ENCODE measurements at places on chromosomes 1 and 21. TPM values are rescaled to one million over a fixed set of nuclear protein-coding genes. Genes with fewer than 3 reads are reported as not detected.

The HUNK gene
- 7.8 TPM for polyA plus RNA-seq

The CLCA4 gene
- not detected for polyA plus RNA-seq

GRCh38 chr1:198669023-198669698, 30.3 kb downstream of the PTPRC start:
- H3K27me3 ChIP-seq, result no peaks in the 10 kb centered on the region
- no peak overlapping the region for H3K4me3 ChIP-seq
- no peak overlapping the region for H3K27ac ChIP-seq
- no peaks in the 10 kb centered on the region for H3K36me3 ChIP-seq
- no peaks in the 10 kb centered on the region for H3K4me1 ChIP-seq

GRCh38 chr1:235599536-235599935, 50.0 kb downstream of the GNG4 start:
- H3K4me3 ChIP-seq, result no peak overlapping the region
- no peaks in the 10 kb centered on the region for H3K27me3 ChIP-seq
- no peak for DNase-seq
- peaks cover 8% of the 10 kb centered on the region for H3K36me3 ChIP-seq

- DNase-seq, result peak; percentile 40
- no peaks in the 10 kb centered on the region for H3K4me1 ChIP-seq
- no peaks in the 10 kb centered on the region for H3K36me3 ChIP-seq
- H3K27me3 ChIP-seq, result no peaks in the 10 kb centered on the region
Observed at GRCh38 chr21:35256468-35256988, 207.4 kb upstream of the RUNX1 start.

The PFKL gene
- 150 TPM for polyA plus RNA-seq

GRCh38 chr1:9605946-9606455, 17.3 kb downstream of the TMEM201 start:
- no peak overlapping the region for H3K4me3 ChIP-seq
- peaks cover 99% of the 10 kb centered on the region for H3K36me3 ChIP-seq
- DNase-seq, result no peak
- no peaks in the 10 kb centered on the region for H3K27me3 ChIP-seq
- no peak overlapping the region for H3K27ac ChIP-seq
- H3K4me1 ChIP-seq, result peaks cover 22% of the 10 kb centered on the region

- peaks cover 93% of the 10 kb centered on the region for H3K36me3 ChIP-seq
- H3K4me3 ChIP-seq, result no peak overlapping the region
- DNase-seq, result no peak
- no peak overlapping the region for H3K27ac ChIP-seq
- no peaks in the 10 kb centered on the region for H3K27me3 ChIP-seq
Observed at GRCh38 chr21:45530423-45531113, 11.7 kb downstream of the SLC19A1 start.

DNA sequence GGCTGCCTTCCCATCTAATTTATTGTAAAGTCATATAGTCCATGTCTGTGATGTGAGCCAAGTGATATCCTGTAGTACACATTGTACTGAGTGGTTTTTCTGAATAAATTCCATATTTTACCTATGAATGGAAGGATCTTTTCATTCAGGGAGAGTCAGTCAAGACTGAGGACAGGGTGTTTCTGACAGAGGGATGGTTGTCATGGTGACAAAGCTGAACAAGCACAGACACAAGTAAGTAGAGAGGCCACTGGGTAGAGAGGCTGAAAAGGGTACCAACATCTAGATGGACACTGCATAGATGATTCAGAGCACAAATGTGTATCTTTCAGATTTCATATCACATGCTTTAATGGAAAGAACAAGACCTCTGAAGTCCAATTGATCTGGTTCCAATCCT, 22.6 kb upstream of the IL20 start:
- H3K27me3 ChIP-seq, result no peaks in the 10 kb centered on the region
- peak; percentile 51 for DNase-seq
- H3K4me3 ChIP-seq, result no peak overlapping the region
- H3K36me3 ChIP-seq, result no peaks in the 10 kb centered on the region
- H3K27ac ChIP-seq, result no peak overlapping the region

The TRAF5 gene
- 8.9 TPM for polyA plus RNA-seq

DNA sequence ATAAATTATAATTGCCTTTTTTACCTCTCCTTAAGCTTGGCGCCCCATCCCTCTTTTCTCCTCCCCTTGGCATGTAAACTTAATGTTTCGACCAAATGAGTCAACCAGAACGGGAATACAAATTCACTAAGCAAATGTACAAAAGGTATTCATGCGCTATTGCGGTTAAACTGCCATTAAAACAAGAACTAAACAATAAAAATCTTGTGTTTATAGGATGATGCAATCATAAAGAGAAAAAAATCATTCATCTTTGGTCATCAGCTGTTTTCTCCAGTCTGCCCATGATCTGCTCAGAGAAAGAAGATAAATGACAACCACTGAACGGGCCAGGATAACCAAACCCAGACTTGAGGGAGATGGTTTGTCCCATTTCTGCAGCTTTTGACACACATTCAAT, 534.2 kb upstream of the PLXNA2 start:
- no peak overlapping the region for H3K27ac ChIP-seq
- H3K4me1 ChIP-seq, result no peaks in the 10 kb centered on the region
- no peak for DNase-seq
- no peaks in the 10 kb centered on the region for H3K36me3 ChIP-seq
- H3K27me3 ChIP-seq, result no peaks in the 10 kb centered on the region
- no peak overlapping the region for H3K4me3 ChIP-seq

- H3K27ac ChIP-seq, result no peak overlapping the region
- H3K4me3 ChIP-seq, result no peak overlapping the region
- H3K36me3 ChIP-seq, result peaks cover 32% of the 10 kb centered on the region
- H3K27me3 ChIP-seq, result no peaks in the 10 kb centered on the region
- no peaks in the 10 kb centered on the region for H3K4me1 ChIP-seq
- no peak for DNase-seq
Observed at GRCh38 chr1:40774266-40774998, 9.2 kb upstream of the KCNQ4 start.

GRCh38 chr1:209493559-209493958, 90.0 kb upstream of the CAMK1G start:
- no peaks in the 10 kb centered on the region for H3K27me3 ChIP-seq
- H3K4me3 ChIP-seq, result no peak overlapping the region
- no peaks in the 10 kb centered on the region for H3K36me3 ChIP-seq

The TMEM200B gene
- 8.4 TPM for polyA plus RNA-seq

The ACTN2 gene
- 18.0 TPM for polyA plus RNA-seq

The WDR64 gene
- 0.11 TPM for polyA plus RNA-seq

The VWA1 gene
- 53.0 TPM for polyA plus RNA-seq

GRCh38 chr1:53718443-53718842, 20.5 kb downstream of the GLIS1 start:
- no peak for DNase-seq
- no peak overlapping the region for H3K27ac ChIP-seq
- H3K27me3 ChIP-seq, result no peaks in the 10 kb centered on the region

The CYP4B1 gene
- 0.46 TPM for polyA plus RNA-seq

The ATAD3C gene
- polyA plus RNA-seq, result 0.68 TPM

The DLGAP3 gene
- polyA plus RNA-seq, result 37.4 TPM

- no peaks in the 10 kb centered on the region for H3K4me1 ChIP-seq
- H3K4me3 ChIP-seq, result no peak overlapping the region
- no peaks in the 10 kb centered on the region for H3K27me3 ChIP-seq
Observed at GRCh38 chr21:16674949-16675348, 837.9 kb upstream of the CXADR start.
